ENCODE measurements at places on chromosomes 4 and X.
A peak's percentile ranks its signal among the peaks of the same experiment; 100 is the strongest.

DNA sequence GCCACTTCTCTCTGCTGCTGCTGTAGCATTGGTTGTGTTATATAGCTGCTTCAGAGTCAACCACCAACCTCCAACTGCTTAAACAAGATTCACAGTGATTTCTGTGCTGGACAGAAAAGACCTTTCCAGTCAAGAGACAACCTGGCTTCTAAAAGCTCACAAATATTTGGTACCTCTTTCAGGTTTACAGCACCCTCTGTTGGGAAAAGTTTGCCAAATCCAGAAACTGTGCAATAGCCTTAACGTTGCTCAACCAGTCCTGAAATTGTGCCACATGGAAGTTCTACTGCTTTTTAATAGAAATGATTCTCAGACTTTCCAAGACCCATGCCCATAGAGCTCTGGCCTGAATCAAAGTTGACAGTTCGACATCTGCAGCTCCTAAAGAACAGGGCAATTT, 842.1 kb upstream of the HTR2C start:
- DNase-seq: no peak

- DNase-seq: no peak
These were observed 772.0 kb downstream of the TRIML1 start for GRCh38 chr4:188911199-188911598.

DNA sequence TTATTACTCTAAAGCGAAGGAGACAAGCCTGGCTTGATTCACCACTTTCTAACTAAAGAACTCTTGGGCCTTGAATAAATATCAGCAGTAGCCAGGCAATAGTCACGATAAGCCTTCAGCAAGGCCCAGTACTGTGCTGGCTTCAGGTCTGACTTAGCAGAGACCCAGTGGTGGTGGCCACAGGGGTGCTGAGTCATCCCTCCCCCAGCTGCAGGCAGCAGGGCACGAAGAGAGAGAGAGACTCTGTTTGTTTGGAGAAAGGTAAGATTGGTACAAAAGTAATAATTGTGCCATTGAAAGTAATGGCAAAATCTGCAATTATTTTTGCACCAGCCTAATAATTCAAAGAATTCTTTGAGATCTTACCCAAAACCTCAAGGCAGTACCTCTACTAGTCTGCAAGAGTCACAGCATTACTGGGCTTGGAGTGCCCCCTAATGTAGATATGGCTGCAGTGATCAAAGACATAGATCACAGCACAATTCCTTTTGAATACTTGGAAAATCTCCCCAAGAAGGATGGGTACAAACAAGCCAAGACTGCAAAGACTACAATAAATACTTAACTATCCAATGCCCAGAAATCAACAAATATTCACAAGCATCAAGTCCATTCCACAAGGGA, 159.5 kb upstream of the USP38 start:
- DNase-seq: no peak

- DNase-seq: no peak
These were observed 112.9 kb downstream of the ARHGAP10 start for GRCh38 chr4:147844781-147845180.

DNA sequence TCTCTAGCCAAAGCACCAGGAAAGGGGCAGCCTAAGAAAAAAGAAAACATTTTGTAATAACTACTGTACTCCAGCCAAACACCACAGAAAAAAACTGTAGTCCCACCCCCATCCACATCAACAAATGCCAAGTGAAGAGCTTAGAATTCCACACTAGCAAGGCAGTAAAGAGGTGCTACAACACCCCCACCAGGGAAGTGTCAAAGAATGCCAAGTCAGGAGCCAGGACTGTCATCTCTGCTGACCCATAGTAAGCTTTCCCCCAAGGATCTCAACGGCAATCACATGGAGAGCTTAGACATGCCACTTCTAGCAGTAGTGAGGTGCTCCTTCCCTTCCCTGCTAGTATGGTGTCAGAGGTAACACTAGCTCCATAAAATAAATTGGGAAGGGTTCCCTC, 34.4 kb upstream of the CCDC160 start:
- DNase-seq: no peak

DNA sequence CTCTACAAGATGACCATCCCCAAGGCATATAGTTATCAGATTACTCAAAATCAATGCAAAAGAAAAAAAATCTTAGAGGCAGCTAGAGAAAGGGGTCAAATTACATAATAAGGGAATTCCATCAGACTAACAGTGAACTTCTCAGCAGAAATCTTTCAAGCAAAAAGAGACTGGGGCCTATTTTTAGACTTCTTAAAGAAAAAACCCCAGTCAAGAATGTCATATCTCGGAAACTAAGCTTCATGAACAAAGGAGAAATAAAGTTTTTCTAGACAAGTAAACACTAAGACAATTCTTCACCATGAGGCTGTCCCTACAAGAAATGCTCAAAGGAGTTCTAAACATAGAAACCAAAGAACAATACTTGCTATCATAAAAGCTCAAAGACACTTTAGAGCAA, 51.7 kb downstream of the RAB28 start:
- no peak for DNase-seq

- DNase-seq: no peak
These were observed 175.9 kb downstream of the DCHS2 start for GRCh38 chr4:154315741-154316140.

DNA sequence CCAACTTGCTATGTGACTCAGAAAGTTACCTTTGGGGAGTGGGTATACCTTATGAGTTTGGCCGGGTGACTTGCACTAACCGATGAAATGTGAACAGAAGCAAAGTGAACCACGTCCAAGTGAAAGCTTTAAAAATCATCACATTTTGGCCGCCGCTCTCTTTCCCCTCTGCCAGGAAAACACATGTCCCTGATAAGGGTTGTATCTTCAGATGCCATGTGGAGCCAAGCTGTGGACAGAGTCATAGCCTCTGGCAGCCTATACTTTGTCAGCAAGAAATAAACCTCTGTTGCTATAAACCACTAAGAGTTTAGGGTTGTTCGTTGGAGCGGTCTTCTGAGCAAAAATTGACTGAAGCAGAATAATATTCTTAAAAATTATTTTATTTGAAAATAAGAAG, 92.3 kb downstream of the PRDM5 start:
- no peak for DNase-seq

DNA sequence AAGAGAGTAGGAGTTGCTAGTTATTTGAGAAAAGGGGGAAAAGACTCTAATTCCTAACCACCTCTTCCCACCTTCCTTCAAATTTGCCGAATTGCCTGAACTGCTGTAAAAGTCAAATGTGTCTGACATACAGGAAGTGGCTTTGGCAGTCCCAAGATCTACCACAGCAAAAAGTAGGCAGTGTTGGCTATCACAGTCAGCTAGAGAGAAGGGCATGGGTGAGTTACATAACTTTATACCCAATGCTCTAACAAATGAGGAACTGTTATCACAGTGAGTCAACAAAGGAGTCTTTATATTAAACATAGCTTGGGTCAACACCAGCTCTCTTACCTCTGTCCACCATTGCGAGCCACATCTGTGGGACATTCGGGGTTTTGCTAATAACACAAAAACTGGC, 2.4 kb upstream of the MBNL3 start:
- peak; percentile 46 for DNase-seq

GRCh38 chr4:125837493-125838201, 522.9 kb downstream of the FAT4 start:
- no peak for DNase-seq

GRCh38 chrX:120023259-120023658, 54.2 kb downstream of the RHOXF2B start:
- DNase-seq: no peak

DNA sequence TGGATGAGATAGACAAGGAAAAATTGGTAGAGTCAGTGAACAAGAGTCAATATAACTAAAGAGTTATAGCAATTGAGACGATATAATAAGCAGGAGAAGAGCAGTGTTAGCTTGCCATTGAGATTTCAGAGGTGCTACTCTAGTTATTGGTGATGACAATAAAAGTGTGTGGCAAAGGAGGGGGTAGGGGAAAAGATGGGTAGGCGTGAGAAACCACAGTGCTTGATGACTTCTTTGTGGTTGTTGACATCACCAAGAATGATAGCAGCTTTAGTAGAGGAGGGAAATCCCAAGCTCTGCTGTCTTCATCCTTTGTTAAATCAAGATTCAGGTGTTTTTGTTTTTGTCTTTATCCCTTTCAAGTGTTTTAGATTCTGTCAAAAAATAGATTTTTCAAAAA, 179.9 kb upstream of the PPP3CA start:
- DNase-seq: peak; percentile 59

- no peak for DNase-seq
These were observed 332.9 kb upstream of the CPEB2 start for GRCh38 chr4:14669371-14669770.

GRCh38 chr4:7285244-7286094, 93.1 kb downstream of the SORCS2 start:
- no peak for DNase-seq

GRCh38 chr4:164700471-164700870, 53.5 kb upstream of the SMIM31 start:
- DNase-seq: no peak

DNA sequence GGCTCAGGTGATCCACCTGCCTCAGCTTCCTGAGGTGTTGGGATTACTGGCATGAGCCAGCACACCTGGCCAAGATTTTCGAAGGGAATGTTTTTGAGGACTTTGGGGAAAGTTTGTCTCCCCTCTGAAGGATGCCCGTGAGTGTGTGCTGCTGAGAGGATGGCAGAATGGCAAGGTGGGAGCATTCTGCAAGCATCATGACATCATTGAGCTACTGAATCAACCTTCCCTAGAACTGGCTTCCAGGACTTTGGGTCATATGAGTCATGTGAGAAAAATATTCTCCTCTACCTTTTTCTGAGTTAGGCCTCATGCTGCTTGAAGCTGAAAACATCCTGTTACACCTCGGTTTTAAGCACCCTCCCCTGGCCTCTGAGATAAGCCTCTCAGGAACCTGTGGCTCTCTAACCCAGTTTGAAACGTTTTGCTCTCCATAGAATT, 31.0 kb downstream of the TMEM131L start:
- peak; percentile 57 for DNase-seq

DNA sequence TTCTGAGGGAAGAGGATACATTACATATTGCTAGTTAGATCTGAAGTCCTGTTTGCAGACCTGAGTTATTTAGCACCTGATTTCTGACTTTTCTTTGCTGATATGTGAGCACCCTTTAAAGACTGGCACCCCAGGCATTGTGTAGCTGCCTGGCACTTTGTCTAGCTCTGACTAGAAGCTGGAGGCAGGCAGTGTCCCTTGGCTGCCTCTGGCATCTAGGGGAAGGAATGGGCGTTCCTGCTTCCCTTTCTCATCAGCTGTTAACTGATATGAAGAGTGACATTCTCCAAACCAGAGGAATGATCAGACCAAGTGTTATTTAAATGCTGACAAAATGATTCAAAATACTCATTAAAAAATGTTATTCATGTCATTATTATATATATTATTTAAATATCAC, 30.3 kb upstream of the SHISA3 start:
- DNase-seq: no peak

DNA sequence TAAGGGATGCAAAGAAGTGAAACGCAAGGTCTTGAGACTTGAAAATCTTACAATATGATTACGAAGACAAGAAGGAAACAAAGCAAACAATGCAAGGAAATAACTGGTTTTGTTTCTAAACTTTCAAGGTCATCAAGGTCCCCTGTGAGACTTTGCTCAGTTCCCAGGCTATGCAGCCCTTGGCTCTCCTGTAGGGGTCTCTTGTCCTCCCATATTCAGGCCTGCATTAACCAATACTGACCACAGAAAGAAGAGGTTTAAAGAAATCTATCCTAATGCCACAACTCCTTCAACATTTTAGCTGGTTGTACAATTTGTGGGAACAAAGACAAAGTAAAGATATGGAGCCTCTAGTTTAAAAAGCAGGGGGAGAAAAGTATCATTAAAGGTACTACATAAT, 209.2 kb downstream of the LHFPL1 start:
- DNase-seq: no peak

DNA sequence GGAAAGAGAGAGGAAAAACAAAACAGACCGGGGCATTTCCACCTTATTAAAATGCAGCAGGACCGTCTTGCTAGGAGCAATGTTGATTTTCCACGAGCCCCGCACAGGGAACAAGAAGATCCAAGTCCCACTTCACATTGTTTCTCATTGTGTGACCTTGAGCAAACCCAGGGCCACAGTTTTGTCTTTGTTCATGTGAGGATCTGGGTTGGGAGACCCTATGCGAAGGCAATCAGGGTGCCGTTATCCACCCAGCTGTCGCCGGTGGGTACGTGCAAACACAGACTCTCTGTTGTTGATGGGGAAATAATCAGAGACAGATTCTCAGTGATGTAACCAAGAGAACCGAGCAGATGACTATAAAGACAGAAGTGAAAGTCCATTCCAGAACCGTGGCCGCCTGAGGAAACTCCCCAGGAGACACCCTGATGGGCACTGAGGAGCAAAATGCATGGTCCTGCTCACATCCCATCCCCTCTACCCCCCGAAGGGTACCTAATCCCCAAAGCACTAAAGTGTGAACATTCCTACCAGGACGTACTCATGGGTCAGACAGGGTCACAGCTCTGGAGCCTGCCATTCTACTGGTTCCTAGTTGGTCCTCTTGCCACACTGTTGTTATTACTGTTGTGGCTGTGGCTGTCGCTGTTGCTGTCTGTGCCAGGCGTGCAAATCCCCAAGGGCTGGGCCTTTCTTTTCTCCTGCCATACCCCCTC, 102.7 kb upstream of the RBPJ start:
- DNase-seq: peak; percentile 50

DNA sequence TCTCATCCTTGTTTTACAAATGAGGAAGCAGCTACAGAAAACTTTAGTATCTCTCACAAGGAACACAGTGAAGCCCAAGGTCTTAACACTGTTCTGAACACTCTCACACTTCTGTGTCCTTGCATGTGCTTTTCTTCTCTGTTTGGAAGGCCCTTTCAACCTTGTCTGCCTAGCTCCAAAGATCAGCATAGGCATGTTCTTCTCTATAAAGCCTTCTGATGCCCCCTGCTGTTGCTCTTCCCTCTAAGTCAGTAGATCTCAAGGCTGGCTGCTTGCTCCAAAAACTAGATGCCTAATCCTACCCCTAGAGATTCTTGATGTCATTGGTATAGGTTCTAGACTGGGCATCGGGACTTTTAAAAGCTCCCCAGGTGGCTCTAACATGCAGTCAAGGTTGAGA, 5.9 kb downstream of the APOO start:
- DNase-seq: peak; percentile 41

- no peak for DNase-seq
These were observed 220.9 kb upstream of the SFRP2 start for GRCh38 chr4:154009788-154010187.

DNA sequence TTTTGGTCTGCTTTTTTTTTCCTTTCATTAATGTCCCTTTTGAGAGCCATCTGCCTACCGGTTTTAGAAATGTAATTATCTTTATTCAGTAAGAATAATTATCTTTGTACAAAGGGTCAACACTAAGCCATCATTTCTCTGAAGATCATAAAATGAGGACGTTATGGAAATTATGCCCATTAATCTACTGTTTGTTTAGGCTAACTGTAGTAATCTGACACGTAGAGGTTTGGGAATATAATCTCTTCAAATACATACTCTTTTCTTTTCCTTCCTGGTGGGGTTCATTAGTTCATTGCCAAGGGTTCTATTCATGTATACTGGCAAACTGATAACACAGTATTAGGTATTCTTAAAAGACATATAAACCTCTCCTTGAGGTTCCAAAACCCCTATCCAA, 3.8 kb upstream of the HSD17B13 start:
- no peak for DNase-seq

GRCh38 chr4:110865611-110866259, 242.9 kb upstream of the PITX2 start:
- DNase-seq: no peak
